Fibroblast of skin of scalp (primary cell): ENCODE measurements at places on chromosomes 13 and 19.

DNA sequence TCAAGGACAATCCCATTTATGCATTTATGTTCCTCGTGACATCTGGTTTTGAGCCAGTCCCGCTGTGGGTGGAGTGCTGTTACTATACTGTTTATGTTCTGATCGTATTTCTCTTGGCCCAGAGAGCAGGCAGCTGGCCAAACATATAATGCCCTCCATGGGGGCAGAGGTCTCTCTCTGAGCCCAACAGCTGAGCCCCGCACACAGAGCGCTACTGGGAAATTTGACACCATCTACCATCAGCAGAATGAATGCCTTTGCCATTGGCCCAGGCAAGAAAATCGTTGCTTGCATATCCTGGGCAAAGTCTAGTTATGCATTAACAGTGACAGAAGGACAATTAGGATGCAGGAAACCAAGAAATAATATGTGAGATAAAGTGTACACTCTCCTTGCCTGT, 126.8 kb upstream of the CACNA1A start:
- DNase-seq: peak; percentile 67

DNA sequence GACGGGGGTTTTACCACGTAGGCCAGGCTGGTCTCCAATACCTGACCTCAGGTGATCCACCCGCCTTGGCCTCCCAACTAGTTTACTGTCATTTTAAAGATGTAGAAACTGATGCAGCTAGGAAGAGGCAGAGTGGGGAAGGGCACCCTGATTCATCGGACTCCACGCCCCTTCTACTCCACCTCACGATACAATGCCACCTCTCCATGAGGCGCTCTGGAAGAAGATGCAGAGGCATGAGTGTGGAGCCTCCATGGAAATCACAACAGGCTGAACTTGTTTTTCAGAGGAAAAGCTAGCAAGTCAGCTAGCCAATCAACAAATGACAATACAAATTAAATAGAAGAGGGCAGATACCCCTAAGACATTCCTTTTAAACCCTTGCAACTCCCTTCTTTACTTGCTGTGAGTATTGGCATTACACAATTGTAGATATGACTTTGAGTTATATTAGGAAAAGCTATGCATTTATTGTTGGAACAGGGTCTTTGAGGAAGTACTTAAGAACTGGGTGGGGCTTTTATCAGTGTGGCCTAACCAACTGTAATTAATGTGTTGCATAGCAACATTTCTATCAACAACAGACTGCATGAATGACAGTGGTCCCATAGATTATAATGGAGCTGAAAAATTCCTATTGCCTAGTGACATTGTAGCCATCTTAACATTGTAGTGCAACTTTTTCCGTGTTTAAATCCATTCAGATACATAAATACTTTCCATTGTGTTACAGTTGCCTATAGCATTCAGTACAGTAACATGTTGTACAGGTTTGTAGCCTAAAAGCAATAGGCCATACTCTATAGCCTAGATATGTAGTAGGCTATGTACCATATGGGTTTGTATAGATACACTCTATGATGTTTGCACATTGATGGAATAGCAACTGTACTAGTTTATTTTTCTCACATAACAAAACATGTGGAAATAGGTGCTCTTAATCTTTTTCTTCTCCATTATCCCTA, 17.6 kb downstream of the WDFY2 start:
- DNase-seq: no peak

- DNase-seq: no peak
Measured at GRCh38 chr19:42410371-42410770, 16.8 kb downstream of the LIPE start.

DNA sequence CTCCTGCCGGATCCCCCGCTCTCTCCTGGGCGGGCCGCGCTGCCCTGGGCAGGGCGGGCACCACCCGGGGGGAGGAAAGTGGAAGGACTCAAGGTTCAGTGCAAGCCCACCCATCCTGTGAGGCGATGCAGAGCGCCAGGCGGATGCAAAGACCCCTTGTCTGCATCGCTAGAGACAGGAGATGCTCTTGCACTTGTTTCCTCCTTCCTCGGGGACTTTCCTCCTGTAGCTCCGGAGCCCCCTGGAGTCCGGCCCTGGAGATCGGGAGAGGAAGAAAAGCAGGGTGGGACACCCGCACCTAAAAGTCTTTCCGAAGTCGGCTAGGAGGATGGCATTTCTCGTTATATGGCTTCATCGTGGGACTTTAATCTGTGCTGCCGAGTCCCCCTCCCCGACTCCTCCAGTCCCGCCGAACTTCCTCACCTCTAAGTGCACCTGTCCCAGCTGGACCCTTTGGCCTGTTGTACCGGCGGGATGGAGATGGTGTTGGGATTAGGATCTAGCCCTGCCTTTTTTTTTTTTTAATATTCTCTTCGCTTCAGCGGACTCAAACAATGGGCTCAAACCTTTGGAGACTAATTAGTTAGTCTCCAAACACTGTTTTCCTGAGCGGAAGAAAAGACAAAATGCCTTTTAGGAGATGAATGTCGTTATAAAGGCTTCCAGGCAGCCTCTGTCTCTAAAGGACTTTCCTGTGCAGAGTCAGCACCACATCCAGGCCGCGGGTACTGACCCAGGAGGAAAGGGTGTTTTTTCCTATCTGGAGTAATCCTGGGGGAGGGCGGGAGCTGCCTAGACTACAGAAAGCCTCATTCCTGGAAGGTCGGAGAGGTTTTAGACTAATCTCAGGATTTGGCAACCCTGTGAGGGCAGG, 725 bp downstream of the FAM124A start:
- DNase-seq: no peak
